CD8-positive, alpha-beta T cell (primary cell): ENCODE measurements at places on chromosomes 4 and X.

- no peak for DNase-seq
Observed at GRCh38 chr4:182453830-182454229, 210.6 kb downstream of the TENM3 start.

GRCh38 chr4:146637621-146638332 is 916 bp upstream of the POU4F2 start:
- DNase-seq, result no peak

DNA sequence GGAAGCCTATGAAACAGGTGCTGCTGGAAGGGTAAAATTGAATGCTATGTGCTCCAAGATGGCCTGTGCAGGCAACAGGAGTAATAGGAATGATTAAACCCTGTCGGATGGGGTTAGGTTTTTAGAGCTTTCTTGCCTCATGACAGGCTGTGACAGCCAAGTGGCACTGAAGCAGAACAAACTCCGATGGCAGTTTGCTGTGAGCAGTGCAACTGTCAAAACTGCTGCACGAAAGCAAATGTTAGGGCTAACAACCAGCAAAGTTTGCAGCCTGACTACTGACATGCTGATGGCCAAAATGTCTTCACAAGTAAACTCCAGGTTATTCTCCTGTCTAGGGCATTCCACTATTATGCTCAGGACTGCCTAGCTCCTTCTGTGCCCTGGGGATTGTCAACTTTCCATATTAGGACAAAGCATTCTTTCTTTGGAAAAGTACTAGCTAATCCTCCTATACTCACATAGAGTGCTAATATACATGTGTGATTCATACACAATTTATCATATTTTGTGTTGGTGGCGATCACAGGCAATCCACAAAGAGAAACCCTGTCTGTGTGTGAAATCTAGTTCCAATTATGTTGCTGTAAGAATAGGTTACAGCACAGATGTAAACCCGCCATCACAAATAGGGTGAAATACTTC is 486.6 kb upstream of the TENM3 start:
- no peak for DNase-seq

- no peak for DNase-seq
Observed at GRCh38 chr4:39046249-39046648, 14.0 kb upstream of the TMEM156 start.

GRCh38 chr4:150366487-150366999 is 215.4 kb upstream of the MAB21L2 start:
- no peak for DNase-seq

DNA sequence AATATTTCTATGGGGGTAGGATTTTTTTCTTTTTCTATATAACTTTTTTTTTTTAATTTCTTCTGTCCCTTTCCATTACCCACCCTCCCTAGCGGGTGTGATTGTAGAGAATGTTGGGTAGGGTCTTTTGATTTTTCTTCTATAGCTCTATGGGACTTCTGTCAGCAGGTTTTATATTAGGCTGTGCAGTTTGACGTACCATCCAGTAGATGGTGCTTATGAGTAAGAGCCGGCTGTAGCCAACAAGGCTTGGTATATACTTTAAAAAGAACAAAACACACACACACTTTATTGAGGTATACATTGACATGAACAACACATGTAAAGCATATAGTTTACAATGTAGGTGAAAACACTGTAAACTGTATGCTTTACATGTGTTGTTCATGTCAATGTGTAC is 247.9 kb upstream of the POF1B start:
- no peak for DNase-seq

GRCh38 chrX:20382518-20383297 is 116.0 kb upstream of the RPS6KA3 start:
- DNase-seq, result no peak

DNA sequence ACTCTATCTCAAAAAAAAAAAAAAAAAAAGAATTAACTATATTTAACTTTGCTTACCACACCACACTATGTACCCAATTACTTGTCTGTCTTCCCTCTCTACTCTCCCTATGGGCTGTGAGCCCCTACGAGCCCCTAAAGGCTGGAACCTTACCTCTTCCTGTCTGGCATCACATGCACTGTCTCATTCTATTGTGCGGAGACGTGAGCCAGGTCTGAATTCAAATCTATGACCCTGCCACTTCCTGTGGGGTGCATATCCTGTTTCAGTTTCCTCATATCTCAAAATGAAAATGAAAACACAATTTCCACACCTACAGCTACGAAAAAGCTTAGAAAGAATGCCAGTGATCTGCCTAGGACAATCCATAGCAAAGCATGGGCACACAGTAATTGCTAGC is 42.9 kb upstream of the HS3ST1 start:
- peak; percentile 67 for DNase-seq

- DNase-seq, result no peak
Observed at GRCh38 chrX:144327495-144327894, 443.6 kb downstream of the UBE2NL start.

DNA sequence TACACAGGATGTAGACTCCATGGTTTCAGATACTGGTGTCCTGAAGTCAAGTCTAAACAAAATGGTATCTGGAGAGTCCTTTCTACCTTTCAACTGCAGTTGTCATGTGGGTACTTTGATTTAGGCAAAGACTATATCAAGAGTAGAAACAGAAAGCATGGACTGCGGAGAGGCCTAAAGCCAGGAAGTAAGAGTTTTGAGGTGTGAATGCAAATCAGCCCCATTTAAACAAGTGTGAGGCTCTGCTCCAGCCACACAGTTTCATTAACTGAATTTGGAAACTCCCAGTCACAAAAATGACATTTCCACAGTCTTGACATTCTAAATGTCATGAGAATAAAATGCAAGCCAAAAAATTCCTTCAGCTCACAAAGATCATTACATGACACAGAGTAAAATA is 87.2 kb upstream of the MCF2 start:
- DNase-seq, result no peak

- no peak for DNase-seq
Observed at GRCh38 chrX:7191681-7192110, 43.7 kb upstream of the PUDP start.

DNA sequence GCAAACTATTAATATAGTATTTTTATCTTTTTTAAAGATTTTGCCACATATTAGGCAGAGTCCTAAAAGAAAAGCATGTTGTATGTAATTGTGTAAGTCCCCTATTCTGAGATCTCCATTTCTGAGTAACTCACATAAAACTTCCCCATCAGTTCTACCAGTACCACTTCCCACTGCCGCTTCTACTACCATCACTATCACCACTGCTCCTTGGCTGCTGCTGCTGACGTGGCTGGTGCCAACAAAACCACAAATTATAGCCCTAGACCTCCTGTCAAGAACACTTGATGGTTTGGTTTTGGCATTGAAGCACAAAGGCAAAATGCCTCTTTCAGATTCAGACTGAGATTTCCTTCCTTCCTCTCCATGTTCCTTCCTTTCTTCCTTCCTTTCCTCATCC is 106.4 kb downstream of the MMRN1 start:
- DNase-seq, result no peak

DNA sequence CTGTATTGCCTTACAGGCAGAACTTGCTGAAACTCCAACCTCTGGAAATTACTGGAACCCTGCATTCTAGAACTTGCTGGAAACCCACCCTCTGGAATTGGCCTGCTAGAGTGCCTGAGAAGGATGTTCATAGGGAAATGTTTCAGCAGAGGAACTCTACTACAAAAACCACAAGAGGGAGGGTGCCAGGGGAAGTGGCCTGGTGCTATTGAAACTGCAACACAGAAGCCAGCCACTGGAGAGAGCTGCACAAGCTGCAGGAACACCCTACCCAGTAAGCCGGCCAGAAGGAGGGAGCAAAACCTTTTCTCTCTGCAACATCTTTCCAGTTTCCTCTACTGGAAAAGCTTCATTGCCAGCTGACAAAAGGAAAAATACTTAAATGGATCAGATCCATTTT is 2.5 kb upstream of the BRWD3 start:
- no peak for DNase-seq
